AG04450 (cell line): ENCODE measurements at places on chromosomes 6 and 20. TPM values are rescaled to one million over a fixed set of nuclear protein-coding genes. Genes with fewer than 3 reads are reported as not detected.

GRCh38 chr6:124073820-124074587 is 270.3 kb downstream of the NKAIN2 start:
- no peak for DNase-seq

GRCh38 chr6:118913161-118913560 is 19.2 kb downstream of the ASF1A start:
- DNase-seq: no peak

DNA sequence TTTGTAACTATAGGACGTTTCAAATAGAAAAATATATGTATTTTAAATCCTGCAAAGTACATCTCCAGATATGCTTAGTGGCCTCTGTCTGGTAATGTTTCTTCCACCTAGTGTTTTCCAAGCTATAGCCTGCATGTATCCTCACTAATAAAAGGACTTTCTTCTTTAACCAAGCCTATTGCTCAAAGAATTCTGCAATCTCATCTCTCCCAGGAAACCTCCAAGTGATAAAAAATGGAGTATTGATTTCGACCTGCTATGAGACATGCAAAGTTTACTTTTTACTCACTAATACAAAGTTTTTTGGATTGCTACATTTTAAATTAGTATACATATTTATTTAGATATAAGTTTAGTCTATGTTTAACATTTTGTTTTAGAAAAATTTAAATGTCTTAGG is 23.3 kb downstream of the ADGRB3 start:
- DNase-seq: no peak

CLPSL1 gene
- not detected in 2 replicates for polyA plus RNA-seq

DNA sequence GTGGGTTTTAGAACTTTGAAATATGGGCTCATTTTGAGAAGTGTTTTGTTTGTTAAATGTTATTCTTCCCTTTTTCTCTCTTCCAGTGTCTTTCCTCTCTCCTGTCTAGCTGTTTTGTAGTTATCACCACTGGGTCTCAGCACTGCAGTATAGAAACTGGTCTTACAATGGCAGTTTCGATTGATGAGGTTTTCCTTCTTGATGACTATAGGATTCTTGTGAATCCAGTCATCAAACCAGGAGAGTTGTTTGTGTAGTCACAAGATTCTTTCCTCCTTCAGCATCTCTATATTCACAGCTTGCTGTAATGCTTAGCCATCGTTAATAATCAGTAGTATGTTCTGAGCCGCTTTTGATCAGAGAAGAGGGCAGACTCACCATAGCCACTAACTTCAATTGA is 172.3 kb downstream of the OGFRL1 start:
- DNase-seq: no peak

DNA sequence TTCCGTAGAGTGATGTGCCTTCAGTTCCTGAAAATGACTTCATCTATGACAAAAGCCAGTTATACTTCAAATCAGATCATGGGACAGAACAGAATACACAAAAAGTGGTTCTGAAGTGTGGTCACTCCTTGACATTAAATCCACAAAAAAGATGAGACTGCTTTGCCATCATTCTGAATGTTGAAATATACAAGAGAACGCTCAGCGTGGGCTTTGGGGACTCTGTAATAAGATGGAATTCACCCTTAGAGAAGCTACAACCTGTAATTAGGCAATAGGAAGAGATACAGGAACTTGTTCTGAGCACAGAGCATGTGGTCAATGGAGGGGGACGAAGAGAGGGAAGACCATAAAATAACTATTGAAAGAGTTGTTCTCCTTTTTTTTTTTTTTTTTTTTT is 184.3 kb downstream of the CARMIL1 start:
- no peak for DNase-seq

DEFB125 gene
- polyA plus RNA-seq: not detected in 2 replicates

DNA sequence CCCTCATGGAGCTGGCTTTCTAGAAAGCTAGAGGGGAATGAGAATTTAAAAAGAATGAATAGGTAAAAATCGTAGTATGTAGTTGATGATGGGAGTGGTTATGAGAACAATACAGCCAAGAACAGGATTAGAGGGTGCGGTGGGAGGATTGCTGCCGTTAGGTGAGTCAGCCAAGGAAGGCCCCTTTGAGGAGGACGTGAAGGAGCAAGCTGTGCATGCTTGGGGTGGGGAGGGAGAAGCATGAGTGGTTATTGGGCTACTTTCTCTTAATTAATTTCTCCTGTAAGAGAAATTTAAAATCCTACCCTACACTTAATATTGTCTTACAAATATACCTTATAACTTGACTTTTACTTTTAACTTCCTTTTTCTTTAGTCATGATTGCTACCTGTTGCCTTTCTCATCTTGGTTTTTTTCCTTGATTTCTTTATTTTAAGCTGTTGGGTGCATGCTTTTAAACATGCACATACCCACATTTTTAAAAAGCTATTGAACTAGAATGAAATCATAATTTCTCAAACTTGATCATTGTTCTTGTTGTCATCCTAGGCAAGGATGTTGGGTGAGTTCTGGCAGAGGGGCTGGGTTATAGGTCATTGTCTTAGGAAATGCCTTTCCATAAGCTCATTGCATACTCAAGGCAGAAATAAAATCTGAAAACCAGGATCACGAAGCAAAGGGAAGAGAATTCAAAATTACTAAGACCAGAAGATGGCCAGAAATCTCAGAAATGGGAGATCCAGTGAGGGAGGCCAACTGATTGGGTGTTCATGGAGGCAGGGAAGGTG is 114.5 kb downstream of the TCP11 start:
- DNase-seq: no peak
